Stimulated activated CD4-positive, alpha-beta T cell treated with anti-CD3 and anti-CD28 coated beads, Interleukin-12 subunit alpha, Interleukin-12 subunit beta, amount 100 ng/mL, for 4 hours (primary cell): ENCODE measurements at places on chromosomes 7 and 10.

DNA sequence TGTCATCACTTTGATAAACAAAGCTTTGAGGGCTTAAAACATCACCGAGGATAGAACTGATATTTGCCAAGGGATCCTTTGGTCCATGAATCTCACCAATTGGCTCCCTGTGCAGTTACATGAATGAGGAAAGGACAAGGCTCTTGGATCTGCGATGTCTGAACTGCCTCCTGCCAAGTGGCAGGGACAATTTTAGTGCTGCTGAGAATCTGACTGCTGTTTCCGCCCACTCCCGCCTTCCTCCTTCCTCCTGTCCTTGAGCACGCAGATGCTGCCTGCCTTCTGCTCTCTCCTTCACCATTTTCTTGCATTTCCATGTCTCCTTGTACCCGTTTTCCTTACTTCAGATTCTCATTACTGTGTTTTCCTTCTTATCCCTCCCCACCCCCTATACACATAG, 26.8 kb upstream of the ITPRID1 start:
- no peak for DNase-seq

DNA sequence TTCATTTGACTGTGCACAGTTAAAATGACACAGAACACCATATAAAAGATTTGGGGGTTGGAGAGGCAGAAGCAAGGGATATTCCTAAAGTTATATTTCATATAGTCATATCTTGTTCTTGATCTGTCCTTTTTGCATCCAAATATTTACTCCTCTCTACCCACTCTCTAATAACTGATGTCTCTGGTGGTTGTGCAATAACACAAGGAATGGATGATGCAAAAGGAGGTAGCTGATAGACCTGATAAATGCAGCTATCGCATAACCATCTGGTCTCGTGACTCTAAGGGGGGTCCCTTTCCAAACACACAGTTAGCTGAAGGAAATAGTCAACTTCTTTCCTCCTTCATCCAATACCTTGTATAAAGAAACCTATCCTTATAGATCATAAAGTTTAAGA, 123.1 kb downstream of the POLR1F start:
- no peak for DNase-seq

GRCh38 chr7:127251465-127252376, 1.0 kb downstream of the GRM8 start:
- peak; percentile 23 for DNase-seq

GRCh38 chr7:41890631-41891274, 187.9 kb upstream of the INHBA start:
- no peak for DNase-seq

DNA sequence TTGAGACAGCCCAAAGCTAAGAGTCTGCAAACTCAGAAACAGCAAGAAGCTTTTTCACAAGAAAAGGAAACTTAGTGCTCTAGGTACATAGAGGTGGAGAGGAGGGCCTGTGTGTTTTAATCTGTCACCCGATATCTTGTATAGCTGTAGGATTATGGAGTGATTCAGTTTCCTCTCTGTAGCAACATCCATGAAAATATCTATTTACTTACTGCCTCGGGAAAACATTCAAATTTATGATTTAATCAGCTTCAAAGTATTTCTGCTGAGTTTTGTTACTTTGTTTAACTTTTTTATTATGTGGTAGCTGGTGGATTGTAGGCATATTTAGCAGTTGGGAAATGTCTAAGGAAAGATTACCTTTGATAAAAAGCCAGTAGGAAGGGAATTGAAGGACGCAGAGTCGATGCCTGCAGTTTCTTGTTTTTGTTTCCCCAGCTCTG, 292.0 kb downstream of the CCDC3 start:
- DNase-seq, result no peak

DNA sequence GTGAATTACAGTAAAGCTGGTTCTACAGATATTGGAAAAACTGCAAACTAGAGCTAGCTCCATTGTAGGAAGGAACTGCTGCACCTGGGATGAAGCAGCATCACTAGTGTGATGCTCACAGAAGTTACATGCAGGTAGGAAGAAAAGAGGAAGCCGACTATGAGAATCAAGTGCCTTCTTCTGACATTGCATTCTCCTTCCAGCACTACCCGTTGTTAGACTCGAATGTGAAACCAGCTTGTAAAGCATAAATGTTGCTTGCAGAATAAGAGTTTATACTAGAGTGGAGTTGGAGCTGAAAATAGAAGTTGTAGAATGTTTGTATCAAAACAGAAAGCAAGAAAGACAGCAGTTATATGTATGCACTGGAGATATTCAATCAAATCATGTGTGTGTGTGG, 49.9 kb downstream of the TRIM24 start:
- no peak for DNase-seq

GRCh38 chr10:66844176-66844942, 81.5 kb upstream of the LRRTM3 start:
- no peak for DNase-seq

- DNase-seq, result no peak
Measured at GRCh38 chr7:28618383-28618782, 206.1 kb downstream of the CREB5 start.

- no peak for DNase-seq
Measured at GRCh38 chr7:36900988-36901710, 176.9 kb upstream of the AOAH start.

DNA sequence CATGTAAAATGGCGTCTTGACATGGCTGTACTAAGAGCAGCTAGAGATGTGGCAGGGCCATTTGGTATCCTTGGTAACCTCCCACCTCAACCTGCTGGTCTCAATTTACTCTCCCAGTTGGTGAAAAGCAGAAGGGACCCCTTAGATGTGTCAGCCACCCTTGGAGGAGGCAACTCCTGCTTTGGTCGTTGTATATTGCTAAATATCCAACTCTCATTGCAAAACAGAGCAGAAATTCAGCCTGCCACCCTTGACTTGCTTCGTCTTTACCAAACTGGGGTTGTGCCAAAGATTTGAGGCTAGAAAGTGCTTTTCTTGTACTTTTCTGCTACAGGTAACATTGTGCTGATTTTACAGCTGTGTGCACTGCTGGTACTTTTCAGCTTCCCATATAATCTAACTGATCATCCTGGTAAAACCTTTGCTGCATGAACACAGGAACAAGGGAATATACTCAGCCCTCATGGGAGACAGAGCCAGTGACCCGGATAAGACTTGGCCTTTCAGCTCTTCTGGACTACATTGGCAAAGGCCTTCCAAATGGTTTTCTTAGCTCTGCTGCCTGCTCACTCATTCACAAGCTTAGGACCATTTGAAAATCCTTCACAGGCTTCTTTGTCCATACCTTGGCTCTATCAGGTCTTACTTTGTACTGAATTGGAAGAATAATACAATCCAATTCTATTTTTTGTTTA, 2.2 kb upstream of the VSTM4 start:
- no peak for DNase-seq

GRCh38 chr7:55104712-55105433, 86.1 kb downstream of the EGFR start:
- no peak for DNase-seq
